ENCODE measurements at places on chromosomes 7 and 10.
A peak's percentile ranks its signal among the peaks of the same experiment; 100 is the strongest.

GRCh38 chr7:44894888-44895580, 9.7 kb upstream of the PURB start:
- DNase-seq: no peak

DNA sequence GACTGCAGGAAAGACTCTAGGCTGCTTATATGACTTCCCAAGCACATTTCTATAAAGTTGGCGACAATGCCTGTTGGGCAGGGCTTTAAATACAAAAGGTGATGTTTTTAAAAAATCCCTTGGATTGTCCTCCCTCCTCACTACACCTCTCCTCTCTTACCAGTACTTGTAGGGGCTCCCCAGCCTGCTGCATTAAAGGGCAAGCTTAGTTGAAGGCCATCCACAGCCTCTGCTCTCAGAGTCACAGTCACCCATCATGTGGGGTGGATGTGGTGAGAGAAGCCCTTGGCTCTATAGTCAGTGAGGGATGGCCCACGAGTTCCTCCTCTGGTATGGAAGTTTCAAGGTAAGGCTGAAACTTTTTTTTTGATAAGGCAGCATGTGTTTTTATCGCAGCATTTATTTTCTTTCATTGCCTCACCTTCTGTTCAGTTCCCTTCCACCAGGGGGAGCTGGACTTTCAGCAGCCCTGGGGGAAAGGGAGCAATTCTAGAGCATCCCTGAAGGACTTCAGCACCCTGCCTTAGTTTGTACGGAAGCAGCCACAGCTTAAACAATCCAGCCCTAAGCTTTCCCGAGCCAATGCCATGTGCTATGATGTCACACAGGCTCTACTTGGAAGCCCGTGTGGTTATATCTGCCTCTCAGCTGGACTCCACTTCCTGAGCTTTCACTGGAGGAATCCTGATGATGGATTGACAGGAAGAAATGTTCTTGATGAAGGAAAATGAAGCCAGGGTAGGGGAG, 131.9 kb downstream of the CALCR start:
- DNase-seq: peak; percentile 13

GRCh38 chr7:120856621-120857352, 1.2 kb downstream of the TSPAN12 start:
- DNase-seq: peak; percentile 8

- DNase-seq: no peak
Measured at GRCh38 chr7:37920849-37921805, 687 bp downstream of the EPDR1 start.

GRCh38 chr7:138032770-138033169, 30.9 kb upstream of the CREB3L2 start:
- DNase-seq: peak; percentile 33
